C1 segment of cervical spinal cord (tissue), 14 donors: ENCODE measurements at places on chromosomes 6 and 20.

DNA sequence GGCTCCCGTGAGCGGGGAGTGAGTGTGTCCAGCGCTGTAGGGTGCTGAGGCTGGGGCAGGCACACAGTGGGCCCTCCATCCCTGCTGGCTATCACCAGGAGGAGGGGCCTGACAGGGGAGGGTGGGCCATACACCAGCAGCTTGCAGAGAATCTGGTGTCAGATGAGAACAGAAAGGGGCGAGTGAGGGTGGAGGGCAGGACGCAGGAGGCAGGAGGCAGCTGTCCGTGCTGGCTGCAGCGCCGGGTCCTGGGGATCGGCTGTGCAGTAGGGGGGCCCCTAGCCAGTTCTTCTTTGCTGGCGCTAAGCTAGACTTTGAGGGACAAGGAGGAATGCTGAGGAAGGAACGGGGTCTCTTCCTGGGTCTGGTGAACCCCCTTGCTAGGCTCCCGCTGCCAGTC lies 1.6 kb upstream of the CABLES2 start:
- DNase-seq: no peak

- DNase-seq: no peak
Observed at GRCh38 chr6:129120856-129121638, 238.1 kb downstream of the LAMA2 start.

GRCh38 chr6:35178012-35178411 lies 35.7 kb upstream of the SCUBE3 start:
- no peak for DNase-seq

DNA sequence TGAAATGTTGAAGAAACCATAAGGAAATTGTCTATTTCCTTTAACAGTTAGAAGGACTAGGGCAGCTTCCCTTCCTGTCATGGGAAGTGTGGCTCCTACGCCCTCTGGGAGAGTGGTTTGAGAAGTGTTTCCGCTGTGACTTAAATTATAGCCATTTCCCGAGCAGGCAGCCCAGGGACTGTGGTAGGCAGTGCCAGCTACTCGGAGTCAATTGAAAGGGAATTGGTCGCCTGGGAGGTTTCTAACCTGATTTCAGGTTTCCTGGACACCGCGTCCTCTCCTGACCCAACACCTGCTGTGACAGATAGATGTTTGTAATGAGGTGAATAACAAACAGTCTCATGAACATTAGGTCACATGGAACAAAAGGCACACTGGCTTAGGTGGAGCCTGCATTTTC lies 256.1 kb upstream of the PLCB4 start:
- DNase-seq: no peak

DNA sequence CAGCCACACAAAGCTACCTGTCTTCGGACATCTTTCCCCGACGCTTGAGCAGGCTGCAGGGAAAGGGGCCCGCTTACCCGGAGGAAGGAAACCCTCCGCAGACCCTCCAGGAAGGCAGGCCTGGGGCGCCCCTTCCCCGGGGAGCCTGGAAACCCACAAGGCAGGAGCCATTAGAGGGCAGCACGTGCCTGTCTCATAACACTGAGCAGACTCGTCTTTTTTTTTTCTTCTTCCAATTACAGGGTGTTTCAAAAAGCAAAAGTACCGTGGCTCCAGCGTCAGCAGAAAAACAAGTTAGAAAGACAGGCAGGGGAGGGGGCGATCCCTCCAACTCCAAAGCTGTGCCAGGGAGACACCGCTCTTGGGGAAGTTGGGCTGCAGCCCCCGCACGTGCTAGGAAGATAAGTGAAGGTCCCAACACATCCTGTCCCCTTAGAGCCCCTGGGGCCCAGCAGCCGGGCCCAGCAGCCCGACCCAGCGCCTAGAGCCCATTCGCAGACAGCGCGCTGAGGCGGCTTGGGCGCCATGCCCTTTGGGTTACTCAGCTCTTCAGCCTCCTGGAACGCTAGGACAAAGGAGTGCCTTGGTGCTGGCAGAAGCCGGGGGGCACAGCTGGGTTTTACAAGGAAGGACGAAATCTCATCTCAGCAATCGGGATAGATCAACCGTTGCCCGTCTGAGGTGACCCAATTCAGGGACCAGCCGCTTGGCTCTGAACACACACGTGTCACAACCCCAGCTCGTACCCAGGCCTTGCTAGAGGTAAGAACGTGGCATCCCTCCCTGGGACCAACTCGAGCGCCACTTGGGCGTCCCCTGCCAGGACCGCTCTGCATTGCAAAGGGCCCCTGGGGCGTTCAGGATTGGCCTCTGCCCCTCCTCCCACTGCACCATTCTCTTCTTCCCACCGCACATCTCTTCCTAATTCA lies 136.3 kb downstream of the LY86 start:
- DNase-seq: no peak

DNA sequence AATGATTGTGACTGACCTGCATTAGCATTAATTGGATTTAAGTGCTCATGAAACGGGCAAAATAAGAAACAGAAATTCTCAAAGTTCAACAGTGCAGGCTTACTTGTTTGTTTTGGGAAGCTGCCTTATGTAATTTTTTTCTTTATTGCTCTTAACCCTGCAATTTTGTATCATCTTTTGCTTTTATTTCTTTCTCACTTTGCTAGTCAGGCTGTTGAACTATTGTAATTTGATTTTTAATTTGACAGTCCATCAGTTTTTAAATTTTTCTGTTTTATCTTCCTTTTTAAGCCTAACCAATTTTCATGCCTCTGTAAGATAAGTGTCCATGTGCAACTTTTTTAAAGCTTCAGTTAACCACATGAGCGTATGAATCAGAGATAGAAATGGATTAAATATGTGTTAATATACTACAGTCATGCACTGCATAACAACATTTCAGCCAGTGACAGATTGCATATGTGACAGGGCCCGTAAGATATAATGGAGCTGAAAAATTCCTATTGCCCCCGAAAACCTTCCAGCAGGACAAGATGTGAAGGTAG lies 44.6 kb downstream of the PEX7 start:
- DNase-seq: no peak

- no peak for DNase-seq
Observed at GRCh38 chr20:15026759-15027158, 689.3 kb upstream of the FLRT3 start.

DNA sequence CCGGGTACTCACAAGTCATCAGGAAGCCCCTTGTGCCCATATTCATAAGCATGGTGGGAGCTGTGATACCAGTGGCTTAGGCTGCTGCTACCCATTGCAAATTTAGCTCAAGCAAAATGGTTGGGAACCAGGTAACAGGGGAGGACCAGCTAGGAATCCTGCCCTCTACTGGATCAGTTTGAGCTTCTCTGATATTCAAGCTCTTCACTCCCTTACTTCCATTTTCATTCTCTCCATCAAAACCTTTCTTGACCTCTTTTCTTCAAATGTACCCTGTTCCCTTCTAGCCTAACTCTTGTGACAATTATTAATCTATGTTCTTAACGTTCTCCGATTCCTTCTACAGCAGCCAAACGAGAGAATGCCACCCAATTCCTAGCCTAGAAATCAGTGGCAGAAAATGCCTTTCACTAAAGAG lies 9.7 kb downstream of the NOL7 start:
- DNase-seq: no peak

DNA sequence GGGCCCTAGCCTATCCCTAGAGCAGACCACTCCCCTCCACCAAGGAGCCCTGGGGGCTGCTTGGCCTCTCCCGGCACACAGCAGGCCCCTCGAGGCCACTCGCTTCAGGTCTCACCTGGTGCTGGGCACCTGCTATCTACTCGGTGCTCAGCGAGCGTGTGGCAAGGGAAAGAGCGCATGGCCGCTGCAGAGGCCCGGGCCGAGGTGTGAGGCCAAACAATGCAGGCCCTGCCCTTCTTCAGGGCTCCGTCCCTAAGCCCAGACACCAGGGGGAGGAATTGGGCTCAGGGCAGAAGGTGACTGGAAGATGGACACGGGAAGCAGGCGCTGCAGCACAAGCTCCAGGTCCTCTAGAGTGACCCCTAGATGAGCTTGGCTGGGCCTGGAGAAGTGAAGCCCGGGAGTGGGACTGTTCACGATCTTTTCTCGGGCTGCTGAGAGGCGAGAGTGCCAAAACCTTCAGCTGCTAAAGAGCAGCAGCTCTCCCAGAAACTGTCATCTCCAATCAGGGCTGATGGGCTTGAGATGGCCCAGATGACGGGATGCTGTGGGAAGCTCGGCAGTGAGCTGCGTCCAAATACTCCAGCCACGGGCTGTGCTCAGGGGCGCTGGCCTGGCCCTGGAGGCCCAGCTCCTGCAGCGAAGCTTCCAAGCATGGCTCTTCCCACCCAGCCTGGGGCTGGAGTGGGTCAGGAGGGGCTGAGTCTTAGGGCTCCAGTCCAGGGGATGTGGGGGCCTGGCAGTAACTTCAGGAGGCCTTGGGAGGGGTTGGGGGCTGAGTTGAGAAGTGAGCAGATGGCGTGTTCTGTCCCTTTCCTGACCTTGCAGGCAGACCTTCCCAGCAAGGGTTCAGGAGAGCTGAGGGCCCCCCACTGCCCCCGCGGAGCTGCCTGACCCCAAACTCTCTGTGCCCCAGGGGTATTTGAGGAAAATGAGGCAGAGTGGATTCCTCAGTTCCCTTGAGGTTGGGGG lies 43.7 kb downstream of the APCDD1L start:
- no peak for DNase-seq

DNA sequence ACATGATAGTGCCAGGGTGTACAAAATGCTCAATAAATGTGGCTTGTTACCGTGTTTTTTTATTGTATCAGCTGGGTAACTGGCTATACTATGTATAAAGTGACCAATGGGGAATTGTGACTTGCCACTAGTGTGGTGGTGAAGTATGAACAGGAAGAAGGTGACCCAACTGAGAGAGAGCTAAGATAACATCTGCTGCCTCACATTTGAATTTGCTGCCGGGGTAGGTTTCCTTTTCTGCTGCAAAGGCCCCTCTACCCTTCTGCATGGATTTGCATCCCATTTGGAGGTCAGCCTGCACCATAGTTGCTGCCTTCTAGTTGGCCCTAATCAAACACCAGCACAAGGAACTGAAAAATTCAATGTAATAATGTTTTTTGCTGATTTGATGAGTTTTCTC lies 24.1 kb downstream of the IL17A start:
- no peak for DNase-seq

GRCh38 chr6:161918109-161918531 lies 644.3 kb upstream of the AGPAT4 start:
- DNase-seq: no peak

- DNase-seq: no peak
Observed at GRCh38 chr6:88220493-88220892, 54.3 kb upstream of the CNR1 start.

DNA sequence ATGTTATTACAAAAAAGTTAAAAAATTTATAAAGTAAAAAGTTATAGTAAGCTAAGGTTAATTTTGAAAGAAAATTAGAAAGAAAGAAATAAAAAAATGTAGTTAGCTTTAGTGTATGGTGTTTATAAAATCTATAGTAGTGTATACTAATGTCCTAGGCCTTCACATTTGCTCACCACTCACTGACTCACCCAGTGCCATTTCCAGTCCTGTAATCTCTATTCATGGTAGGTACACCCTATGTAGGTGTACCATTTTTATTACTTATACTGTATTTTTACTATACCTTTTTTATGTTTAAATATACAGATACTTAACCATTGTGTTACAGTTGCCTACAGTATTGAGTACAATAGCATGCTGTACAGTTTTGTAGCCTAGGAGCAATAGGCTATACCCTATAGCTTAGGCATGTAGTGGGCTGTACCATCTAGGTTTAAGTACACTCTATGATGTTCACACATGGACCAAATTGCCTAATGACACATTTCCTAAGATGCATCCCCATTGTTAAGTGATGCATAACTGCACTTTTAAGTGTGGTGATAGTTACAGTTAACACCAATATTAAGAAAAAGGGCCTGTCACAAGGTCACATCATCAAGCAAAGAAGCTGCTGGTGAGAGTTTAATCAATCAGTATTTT lies 8.0 kb downstream of the CD2AP start:
- DNase-seq: no peak

GRCh38 chr6:36826520-36827227 lies 12.6 kb downstream of the CPNE5 start:
- DNase-seq: no peak

DNA sequence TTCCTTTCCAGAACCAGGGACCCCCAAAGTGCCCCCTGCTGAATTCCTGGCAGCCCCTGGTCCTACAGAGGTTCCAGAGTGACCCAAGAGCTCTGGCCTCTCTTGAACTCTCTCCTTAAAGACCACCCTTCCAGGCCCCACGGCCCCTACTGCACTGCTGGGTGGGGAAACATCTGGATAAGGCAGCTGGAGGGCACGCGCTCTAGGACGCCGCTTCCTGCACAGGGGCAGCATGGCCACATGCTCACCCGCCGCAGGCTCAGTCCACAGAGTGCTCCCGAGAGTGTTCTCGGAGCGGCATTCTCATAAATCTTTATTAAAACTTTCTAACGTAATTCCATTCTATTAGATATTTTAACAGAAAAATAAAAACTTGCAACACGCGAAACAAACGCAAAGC lies 37.0 kb downstream of the RRBP1 start:
- no peak for DNase-seq

- DNase-seq: no peak
Observed at GRCh38 chr6:118706702-118707101, 55.3 kb upstream of the CEP85L start.

- DNase-seq: no peak
Observed at GRCh38 chr6:108635505-108636226, 74.9 kb downstream of the FOXO3 start.
